ENCODE measurements at places on chromosomes 4 and X.

DNA sequence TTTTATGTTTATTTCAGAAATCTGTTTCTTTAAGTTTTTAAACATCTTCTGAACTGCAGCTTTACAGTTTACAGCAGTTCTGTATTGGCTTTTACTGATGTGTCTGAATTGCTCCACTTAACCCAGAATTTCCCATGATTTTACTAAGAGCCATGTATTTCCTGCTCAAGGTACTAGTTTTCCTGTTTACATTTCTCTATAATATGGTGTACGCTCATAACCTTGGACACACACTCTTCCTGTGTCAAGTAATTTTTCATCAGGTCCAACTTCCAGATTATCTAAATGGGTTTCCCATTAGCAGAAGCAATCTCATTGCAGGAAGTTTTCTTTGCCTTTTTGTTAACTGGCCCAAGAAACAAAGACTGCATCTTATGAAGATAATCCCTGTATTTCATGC lies 12.3 kb downstream of the ELF2 start:
- no peak for DNase-seq

DNA sequence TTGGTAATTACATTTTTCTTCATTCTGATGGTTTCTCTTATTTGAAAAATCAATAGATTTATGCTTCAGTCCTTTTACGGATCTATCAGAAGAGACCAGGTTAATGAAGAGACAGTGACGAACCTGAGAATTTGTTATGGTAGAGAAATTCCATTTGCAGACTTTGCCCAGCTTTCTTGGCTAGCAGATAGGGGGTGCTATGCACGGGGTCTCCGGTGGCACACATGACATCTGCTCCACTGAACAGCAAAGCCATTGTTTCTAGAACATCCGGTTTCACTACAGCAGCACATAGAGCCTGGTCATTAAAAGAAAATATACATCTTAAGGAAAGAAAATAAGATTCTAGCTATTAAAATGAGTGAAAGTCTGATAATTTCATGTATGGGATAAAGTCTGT lies 85.1 kb downstream of the ARAP2 start:
- DNase-seq, result no peak

DNA sequence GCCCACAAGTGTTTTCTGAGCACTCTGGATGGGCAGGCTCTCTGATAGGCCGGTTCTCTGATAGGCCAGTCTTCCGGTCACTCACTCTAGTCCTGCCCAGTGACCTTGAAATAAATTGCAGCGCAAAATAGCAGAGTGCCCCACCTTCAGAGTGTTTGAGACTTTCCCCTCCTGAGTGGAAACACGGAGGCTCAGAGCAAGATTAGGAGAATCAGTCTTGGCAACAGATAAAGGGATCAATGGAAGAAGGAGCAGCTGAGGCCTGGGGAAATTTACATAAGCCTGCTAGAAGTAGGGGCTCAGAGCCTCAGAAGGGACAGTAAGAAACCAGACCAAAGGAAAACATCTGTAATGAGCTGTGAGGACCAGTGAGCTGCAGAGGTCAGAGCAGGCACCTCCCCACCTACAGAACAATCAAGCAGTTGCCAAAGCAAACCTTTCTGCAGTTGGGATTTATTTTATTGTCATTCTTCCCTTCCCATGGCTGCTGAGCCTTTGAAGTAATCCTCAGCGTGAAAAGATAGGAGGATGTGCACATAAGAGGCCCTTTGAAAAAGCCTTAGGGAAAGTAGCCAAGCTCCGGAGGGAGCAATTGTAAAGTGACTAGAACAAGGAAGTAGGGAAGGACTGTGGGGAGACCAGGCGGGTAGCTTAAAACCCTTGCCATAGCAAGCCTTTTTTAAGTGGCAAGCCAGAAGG lies 89.1 kb upstream of the TSPAN5 start:
- DNase-seq, result no peak

DNA sequence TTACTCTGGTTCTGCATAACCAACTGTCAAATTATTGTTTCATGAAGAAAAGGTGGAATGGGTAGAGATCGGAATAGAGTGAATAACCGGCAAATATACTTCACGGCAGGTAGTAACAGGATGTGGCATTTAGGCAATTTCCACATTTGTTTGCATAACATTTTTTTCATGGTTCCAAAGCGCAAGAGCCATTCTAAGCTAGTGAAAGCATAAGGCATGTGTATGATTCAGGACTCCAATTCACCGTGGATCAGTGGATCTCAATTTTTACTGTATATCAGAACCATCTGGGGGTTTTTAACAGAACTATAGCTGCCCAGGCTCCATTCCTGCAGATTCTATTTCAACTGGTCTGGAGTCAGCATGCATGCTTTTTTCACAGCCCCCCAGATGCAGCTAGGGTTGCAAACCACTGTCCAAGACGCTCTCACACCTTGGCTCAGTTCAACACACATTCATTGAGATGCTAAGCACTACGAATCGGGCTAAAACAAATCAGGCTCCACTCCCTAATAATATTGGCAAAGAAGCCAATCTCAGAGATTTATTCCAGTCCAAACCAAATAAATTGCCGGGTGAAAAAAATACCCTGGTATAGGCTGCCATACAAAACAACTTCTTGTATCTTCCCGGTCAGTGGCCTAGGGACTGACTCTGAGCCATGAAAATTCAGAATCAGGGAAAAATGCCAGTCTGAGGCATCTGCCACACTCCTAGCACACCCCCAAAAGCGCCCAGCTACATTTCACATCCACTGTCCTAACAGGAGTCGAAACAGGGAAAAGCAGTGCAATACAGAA lies 30.0 kb downstream of the AFAP1 start:
- DNase-seq, result no peak

- DNase-seq, result no peak
These were observed 84.4 kb downstream of the LRP2BP start for GRCh38 chr4:185311113-185311888.
